ENCODE measurements at places on chromosomes 2 and 18.

- DNase-seq = no peak
These were observed 65.0 kb upstream of the HPCAL1 start for GRCh38 chr2:10237392-10238321.

DNA sequence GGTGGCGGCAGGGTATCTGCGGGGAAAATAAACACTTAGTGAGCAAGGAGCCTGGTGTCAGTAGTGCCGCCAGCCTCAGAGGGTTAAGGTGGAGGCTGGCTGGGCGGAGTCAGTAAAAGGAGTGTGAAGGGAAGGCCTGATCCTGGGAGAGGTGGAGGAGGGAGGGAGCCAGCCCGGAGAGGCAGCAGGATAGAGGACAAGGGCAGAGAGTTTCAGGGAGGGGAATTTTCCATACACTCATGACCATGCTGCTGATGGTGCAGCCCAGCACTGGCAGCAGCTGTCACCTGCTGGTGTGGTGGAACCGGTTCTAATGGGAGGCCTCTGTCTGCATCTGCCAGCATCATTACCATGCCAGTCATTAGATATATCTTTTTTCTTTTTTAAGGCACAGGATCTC, 2.0 kb upstream of the TEX44 start:
- DNase-seq = no peak

GRCh38 chr18:64799376-64799775, 650.5 kb upstream of the LINC00305 start:
- DNase-seq = no peak

DNA sequence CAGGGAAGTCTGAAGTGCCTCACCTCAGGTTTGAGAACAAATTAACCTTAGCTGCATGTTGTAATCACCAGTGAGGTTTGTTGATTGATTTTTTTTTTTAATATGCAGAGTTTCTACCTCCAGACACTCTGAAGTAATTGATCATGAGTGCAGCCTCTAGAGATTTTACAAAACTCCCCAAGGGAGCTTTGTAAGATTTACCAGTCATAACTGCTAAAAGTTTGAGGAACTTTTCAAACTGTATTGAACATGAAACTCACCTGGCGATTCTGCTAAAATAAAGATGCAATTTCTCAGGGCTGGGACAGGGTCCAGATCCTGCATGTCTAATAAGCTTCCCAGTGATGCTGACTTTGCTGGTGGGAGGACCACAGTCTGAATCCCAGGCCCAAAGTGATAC, 339.6 kb upstream of the DCC start:
- no peak for DNase-seq

- DNase-seq = no peak
These were observed 1.2 kb downstream of the ONECUT2 start for GRCh38 chr18:57436191-57436964.
